ENCODE measurements at places on chromosomes 13 and 19. TPM values are rescaled to one million over a fixed set of nuclear protein-coding genes. Genes with fewer than 3 reads are reported as not detected.

GRCh38 chr13:100589178-100589725, 663 bp upstream of the GGACT start:
- DNase-seq: no peak

- DNase-seq: no peak
Measured at GRCh38 chr13:74288361-74288911, 154.2 kb upstream of the KLF12 start.

DNA sequence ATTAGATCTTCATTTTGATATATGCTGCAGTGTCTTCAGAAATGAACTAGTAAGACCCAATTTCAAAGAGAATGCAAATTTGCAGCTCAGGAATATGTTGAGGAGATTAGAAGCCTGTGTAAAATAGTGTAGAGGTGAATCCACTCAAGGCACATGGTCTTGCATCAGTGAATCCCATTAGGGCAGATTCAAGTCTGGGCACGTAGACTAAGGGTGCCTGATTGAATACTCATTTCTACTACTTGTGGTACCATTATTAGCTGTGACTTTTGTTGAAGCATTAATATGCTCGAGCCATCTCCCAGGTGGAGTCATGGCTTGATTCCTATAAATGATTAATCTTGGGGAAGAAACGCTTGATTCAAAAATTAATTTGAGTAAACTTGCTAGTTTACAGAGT, 129.4 kb downstream of the AKAP11 start:
- no peak for DNase-seq

DNA sequence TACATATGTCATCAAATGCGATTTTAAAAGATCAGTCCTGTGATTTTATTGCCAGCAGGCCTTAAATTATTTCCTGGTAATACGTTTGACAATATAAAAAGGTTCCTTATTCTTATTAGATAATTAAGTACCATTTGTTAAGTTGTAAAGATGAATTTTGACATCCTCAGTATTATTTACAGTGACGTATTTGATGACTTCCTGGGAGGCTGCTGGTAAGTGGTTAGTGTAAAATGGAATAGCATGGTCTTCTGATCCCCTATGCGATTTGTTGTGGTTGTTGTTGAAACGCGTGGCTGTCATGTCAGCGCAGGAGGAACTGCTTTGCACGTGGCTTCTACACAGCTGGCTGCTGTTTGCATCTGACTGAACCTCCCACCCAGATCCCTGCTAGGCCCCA, 99.7 kb downstream of the DCLK1 start:
- no peak for DNase-seq

DNA sequence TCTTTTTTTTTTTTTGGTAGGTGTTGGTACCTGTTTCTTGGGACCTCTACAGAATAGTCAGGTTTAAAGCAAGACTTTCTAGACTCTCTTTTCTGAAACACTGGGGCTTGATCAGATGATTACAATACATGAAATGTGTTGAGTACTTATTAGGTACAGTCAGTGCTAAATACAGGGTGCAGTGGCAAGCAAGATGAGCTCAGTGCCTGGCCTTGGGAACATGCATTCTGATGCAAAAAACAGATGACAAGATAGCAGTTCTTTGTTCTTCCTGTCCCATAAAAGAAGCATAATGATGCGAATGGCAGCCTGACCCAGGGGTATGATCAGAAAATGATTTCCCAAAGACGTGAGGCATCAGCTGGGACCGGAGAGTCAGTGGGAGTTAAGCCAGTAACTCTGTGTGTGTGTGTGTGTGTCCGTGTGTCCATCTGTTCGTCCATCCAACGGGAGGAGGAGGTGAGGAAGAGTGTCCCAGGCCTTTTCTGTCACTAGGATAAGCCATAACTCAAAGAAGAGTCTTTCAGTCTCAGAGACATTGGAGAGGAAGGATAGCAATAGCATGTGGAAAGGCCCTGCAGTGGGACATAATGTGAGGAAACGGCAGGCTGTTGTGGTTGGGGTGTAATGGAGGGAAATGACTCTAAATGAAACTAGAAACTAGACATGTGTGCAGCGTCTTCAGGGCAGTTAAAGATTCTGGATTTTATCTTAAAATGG, 32.2 kb downstream of the SLAIN1 start:
- no peak for DNase-seq

GRCh38 chr19:42200116-42200715, 17.3 kb downstream of the DEDD2 start:
- DNase-seq: no peak

- peak; percentile 37 for DNase-seq
Measured at GRCh38 chr13:46667687-46668281, 114.8 kb downstream of the LRCH1 start.

GRCh38 chr13:59982631-59983382, 180.9 kb downstream of the DIAPH3 start:
- DNase-seq: no peak

- peak; percentile 36 for DNase-seq
Measured at GRCh38 chr13:65913173-65913572, 1317.0 kb downstream of the PCDH9 start.

GRCh38 chr13:51370116-51370515, 30.6 kb downstream of the SERPINE3 start:
- DNase-seq: peak; percentile 80

DNA sequence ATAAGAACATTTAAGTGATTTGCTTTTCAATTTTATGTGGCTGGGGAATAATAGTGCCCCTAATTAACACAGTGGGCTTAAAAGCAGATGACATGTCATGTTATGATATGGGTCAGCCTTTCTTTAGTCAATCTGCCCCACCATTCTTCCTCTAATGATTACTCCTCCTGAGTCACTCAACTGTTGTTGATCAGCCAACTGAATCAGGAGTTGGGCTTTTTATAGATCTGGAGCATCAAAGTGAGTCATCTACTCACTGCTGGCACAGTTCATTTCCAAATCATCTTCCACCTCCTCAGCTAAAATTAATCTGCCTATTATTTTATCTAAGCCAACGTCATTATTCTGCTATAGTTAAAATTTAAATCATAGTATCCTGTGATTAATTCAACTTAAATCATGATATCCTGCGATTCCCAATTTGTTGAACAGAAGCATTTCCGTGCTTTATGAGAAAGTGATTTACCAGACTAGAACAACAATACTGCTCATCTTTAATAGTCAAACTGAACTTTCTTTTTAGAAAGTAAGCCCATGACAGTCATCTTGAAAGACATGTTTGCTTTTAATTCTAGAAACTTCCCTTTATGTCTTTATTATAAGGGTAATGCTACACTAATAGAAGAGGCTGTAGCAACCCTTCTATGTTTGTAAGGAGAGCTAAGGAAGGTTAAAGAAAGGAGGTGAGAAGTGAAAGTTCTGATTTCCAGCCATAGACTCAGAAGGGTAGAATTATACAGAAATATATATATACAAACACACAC, 551.4 kb downstream of the TBC1D4 start:
- DNase-seq: peak; percentile 26

DNA sequence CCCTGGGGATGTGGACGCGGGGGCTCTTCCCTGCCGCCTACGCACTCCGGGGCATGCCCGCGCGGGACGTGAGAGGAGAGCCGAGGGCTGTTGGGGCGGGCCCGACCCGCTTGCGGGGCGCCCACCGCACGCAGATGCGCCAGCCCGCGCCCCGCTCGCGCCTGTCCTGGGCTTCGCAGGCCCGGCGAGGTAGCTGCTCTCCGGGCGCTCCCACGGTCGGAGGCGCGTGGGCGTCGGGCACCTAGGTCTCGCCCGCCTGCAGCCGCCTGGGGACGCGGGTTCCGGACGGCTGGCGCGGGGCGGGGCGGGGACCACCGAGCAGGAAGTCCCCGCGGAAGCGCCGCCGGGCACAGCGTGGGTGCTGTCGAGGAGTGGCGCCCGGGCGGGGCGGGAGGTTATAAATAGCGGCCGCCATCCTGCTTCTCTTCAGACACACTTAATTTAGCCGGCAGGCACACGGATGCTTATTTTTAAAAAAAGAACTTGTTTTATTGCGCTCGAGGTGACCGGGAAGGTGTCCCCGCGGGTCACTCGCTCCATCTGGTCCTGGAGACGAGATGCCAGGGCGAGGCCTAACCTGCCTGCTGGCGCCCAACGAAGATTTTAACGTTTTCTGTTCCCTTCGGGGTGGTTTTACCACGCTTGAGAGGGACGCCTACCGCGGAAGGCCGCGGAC, 561 bp upstream of the GJA3 start:
- no peak for DNase-seq

- no peak for DNase-seq
Measured at GRCh38 chr19:6529937-6530385, 865 bp upstream of the TNFSF9 start.

DNA sequence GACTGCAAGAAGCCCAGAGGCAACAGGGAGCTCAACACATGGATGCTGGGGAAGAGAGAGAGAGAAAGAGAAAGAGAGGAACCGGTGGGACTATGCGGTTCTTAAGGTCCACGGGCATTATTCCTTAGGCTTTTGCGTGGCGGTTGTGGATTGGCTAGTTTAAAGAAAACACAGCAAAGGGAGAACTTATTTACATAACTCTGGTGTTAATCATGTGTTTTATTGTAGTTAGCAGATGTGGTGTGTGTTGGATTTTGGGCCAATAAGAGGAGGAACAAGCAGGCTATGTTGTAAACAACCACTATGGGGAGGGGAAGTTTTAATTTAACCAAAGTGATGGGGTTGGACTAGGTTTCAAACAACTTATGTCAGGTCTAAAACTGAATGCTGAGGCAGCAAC, 275.3 kb upstream of the KLF12 start:
- peak; percentile 80 for DNase-seq

DNA sequence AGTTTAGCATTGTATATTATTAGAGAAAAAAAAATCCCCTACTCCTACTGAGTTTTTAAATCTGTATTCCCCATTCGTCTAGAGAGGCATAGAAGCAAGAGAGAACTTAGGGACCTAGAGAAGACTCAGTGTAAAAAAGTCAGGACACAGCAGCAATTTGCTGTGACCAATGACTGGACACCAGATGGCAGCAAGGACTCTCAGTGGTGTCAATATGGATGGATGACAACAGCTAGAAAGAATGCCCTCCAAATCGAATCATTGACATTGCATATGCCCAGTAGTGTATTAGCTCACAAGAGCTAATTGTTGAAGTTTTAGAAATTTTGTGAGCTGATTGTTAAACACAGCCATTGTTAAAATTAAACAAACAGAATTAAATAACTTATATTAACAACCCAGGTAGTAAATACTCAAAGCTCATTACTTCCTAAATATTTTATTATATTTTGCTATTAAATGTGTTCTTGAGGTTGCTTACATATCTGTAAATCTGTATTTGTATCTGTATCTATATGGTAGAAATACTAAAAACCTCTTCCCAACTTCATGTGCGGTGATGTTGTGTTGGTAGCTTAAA, 43.9 kb downstream of the SIAH3 start:
- peak; percentile 41 for DNase-seq

GRCh38 chr13:95207769-95208366, 93.4 kb downstream of the ABCC4 start:
- DNase-seq: no peak

GRCh38 chr13:112959206-112959605, 9.8 kb upstream of the MCF2L start:
- no peak for DNase-seq

DNA sequence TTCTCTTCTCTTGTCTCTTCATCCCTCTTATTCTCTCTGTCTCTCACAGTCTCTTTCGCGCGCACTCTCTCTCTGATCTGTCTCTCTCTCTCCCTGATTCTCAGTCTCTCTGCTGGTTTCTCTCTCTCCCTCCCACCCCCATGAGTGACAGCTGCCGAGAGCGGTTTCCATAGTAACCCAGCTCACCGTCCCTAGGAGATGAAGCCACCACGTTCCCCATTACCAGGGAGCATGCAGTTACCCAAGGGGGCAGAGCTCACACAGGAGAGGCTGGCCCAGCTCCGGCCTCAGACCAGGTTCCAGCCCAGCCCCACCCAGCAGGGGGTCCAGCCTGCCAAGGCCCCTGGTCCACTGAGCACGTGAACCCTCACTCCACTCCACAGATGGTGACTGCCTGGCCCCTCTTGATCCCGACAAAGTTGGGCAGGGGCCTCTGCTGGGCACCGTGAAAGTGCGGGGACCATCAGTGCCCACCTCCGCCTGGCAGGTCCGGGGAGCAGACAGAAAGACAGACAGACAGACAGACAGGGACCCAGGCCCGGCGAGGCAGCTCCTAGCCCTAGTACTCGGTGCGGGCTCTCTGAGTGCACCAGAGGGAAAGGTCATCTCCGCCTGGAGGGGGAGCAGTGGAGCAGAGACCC, 50.6 kb downstream of the CELF5 start:
- peak; percentile 8 for DNase-seq

DNA sequence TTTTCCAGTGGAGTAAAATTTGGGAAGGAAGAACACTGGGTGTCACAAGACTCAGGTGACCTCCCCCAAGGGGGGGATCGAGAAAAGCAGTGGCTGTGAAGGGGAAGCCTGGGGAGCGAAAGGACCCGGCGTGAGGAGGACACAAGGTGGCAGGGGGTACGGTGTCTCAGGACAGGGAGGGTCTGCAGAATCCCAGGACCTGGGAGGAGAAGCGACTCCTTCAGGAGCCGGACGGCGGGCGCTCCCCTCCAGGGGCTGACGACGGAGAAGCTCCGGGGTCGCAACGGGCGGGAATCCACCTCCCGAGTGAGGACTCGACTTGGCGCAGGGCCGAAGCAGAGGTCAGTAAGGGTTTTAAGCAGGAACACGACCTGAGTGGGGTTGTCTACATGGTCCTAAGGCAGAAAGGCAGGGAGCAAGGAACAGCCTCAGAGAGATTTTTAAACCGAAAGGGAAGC, 529 bp downstream of the ZNF836 start:
- DNase-seq: no peak

- no peak for DNase-seq
Measured at GRCh38 chr13:99648927-99649326, 147.7 kb downstream of the TM9SF2 start.

CEACAM8 gene
- total RNA-seq: not detected

DIAPH3 gene
- 20.9 TPM for total RNA-seq

PTPRH gene
- total RNA-seq: 3.9 TPM

ZNF43 gene
- 6.4 TPM for total RNA-seq

TLE6 gene
- total RNA-seq: 0.97 TPM

SIGLEC11 gene
- not detected for total RNA-seq

CYP2S1 gene
- 1.7 TPM for total RNA-seq

OR7C1 gene
- total RNA-seq: not detected

C19orf67 gene
- total RNA-seq: not detected

CEACAM16 gene
- total RNA-seq: under 0.01 TPM

ZNF844 gene
- 1.7 TPM for total RNA-seq

LIM2 gene
- not detected for total RNA-seq

LPAR6 gene
- 10.3 TPM for total RNA-seq

TEX29 gene
- not detected for total RNA-seq

SLITRK6 gene
- total RNA-seq: not detected

TLE2 gene
- total RNA-seq: 0.32 TPM

Measured in fibroblast of villous mesenchyme (primary cell).